ENCODE measurements at places on chromosomes 3 and 15.

GRCh38 chr15:66261056-66261455 lies 7.5 kb upstream of the MEGF11 start:
- DNase-seq = no peak

DNA sequence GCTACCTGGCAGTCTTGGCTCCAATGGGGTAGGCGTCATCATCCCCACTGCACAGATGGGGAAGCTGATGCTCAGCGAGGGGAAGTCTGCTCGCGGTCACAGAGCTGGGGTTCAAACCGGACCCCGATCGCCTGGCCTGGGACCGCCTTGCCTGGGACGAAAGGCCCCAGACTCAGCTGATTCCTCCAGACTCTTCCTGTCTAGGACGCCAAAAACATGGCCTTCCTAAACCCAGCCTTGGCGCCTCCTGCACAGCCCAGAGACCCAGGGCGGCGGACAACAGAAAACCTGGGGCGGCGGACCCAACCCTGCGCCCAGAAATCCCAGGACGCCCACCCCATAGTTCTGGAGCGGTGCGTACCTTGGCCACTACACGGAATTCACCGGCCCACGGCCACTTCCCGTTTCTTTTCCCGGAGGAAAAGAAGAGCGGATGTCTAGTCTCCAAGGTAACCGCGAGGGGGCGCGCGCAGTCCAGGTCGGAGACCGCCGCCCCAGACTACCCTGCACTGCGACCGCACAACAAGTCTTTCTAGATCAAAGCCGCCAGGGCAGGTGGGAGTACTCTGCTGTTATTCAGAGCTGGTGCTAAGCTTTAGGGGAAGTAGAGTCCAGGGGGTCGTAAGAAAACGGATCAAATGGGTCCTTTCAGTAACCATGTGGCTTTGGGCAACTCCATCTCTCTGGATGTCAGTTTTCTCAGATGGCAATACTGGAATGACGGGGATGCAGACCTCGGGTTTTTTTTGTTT lies 4.9 kb upstream of the IL17RD start:
- DNase-seq = peak; percentile 78

GRCh38 chr3:113654851-113655250 lies 41.6 kb downstream of the USF3 start:
- DNase-seq = peak; percentile 49

DNA sequence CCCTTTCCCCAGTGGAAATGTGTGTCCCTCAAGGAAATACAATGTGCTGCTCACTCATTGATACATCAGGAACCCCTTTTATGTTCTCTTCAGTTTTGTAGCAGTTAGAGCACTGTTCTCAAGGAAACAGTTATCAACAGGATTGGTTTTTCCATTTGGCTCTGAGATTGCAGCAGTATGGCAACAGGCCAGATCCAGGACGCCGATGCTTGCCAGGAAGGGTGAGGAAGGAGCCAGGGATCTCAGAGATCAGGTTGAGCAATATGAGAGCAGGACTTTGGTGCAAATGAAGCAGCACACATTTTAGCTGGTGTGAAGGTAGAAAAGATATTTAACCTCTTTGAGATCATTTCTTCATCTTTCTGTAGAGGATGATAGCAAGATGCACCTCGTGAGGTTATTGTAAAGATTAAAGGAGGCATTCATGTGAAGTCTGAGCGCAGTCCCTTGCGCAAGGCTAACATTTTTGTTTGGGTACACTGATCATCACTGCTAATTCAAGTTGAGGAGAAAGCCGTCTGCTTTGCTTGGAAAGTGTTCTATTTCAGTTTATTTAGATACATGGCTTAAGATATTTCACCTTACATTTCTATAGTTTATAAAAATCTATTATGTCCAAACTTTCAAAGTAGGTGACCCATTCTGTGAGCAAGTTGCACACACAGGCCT lies 68.5 kb downstream of the KCNH8 start:
- DNase-seq = no peak

DNA sequence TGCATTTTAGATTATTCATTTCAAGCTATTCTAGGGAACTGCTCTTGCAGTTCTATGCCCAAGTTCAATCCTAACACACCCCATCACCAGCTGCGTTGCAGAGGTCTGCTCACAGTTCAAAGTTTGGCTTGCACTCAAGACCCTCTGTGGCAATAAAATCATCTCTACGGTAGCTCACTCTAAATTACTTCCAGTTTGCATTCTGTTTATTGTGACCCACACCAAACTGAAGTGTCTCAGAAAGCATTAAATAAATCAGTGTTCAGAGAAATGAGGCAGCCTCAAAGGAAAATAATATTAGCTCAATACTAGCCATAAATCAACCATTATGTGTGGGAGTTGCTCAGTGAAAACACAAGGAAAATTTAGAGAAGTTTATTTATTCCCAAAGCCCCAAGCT lies 250.3 kb downstream of the MAGI1 start:
- no peak for DNase-seq

GRCh38 chr3:112167758-112168157 lies 34.7 kb upstream of the GCSAM start:
- DNase-seq = no peak

- no peak for DNase-seq
These were observed 5.5 kb downstream of the FAM81A start for GRCh38 chr15:59443341-59444072.

GRCh38 chr3:21436835-21437234 lies 314.2 kb downstream of the ZNF385D start:
- no peak for DNase-seq
